ENCODE measurements at places on chromosomes 4 and X. TPM values are rescaled to one million over a fixed set of nuclear protein-coding genes. Genes with fewer than 3 reads are reported as not detected.

The ABLIM2 gene
- 2.3 TPM for total RNA-seq

The CXCL1 gene
- total RNA-seq: 527 TPM

The MBNL3 gene
- total RNA-seq: 0.12 TPM

The DCX gene
- not detected for total RNA-seq

The FGF5 gene
- not detected for total RNA-seq

The ARHGEF9 gene
- total RNA-seq: 12.2 TPM

The NHS gene
- total RNA-seq: 5.0 TPM

The DMRTC1 gene
- not detected for total RNA-seq

The IDUA gene
- 6.9 TPM for total RNA-seq

The TRIM75 gene
- not detected for total RNA-seq

The COX7B2 gene
- total RNA-seq: not detected

The UVSSA gene
- 5.0 TPM for total RNA-seq

The ANXA3 gene
- 117 TPM for total RNA-seq

The PWWP3B gene
- 0.12 TPM for total RNA-seq

The SYN1 gene
- not detected for total RNA-seq

The SSX3 gene
- not detected for total RNA-seq

The PROM1 gene
- 0.27 TPM for total RNA-seq

The LRCH2 gene
- total RNA-seq: 0.06 TPM

The RADX gene
- total RNA-seq: 9.0 TPM

The CSTF2 gene
- total RNA-seq: 60.9 TPM

The SLC10A3 gene
- 34.8 TPM for total RNA-seq

The TMPRSS11D gene
- not detected for total RNA-seq

DNA sequence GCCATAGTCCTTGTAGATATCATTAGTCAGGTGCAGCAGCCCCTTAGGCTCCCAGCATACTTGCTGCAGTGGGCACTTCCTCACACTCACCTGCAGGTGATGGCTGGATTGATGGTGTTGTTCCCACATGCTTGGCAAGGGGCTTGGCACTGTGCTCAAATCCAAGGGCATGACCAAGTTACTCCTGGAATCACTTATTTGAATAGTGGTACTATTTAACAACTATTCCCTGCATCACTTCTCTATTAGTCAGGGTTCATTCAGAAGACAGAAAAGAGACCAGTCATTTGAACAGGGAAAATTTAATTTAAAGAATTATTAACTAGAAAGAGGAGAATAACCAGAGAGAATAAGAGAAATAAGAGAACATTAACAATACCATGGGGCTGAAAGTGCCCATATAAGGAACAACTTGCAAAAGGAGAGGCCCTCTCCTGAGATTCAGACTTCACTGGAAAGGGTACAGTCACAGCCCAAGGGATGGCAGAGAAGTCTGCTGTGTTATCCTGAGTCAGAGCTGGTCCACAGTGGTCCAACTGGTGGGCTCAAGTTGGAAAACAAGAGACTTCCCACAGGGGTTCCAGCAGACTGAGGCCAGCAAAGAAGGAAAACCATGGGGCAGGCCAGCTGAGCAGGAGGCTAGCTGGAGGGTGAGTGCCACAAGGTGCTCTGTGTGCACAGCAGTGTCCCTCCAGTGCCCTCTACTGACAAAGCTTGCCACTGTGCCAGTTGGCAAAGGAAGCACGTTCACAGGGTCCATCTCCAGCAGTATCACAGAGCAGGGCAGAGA, 9.8 kb downstream of the SPP1 start:
- peak; percentile 75 for DNase-seq

- DNase-seq: no peak
Measured at GRCh38 chr4:152283801-152284470, 252.0 kb downstream of the FBXW7 start.

- DNase-seq: no peak
Measured at GRCh38 chrX:136182414-136182813, 35.1 kb downstream of the FHL1 start.

DNA sequence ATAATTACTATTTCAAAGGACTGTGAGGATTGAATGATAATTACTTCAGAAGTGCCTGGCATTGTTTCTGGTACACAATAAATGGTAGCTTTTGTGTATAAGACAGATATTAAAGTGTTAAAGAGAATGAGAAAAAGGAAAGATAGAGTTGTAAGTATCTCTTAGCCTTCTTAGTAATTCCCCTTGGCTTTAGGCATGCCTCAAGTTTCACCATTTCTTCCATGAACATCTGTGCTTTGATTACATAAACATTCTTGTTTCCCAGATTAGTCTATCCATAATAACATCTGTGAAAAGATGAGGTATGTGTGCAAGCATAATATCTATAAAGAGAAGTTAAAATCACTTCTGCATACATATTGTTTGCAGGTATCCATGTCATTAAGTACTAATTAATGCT, 230.9 kb upstream of the TEX13A start:
- DNase-seq: no peak

DNA sequence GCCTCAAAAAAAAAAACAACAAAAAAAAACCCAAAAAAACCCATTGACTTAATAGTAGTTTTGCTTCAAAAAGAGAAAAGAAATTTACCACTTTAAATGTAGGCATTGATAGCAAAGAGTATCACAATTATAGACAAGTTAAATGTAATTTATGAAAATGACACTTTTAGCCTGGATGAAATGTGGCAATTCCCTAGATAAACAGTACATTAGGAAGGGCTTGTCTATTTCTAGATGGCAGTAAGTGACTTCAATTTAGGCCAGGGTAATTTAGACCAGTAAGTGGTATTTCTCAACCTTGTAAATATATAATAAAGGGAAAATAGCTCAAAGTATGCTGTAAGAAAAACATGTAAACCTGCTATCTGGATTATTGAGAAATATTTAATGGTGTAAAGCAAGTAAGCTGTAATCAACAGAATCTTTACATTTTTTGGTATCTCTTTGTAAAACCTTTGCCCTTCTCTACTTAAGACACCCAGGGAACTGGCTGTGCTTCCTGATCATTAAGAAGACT, 103.7 kb upstream of the RAPGEF2 start:
- DNase-seq: no peak

GRCh38 chr4:17030543-17030942, 132.1 kb upstream of the LDB2 start:
- DNase-seq: no peak

DNA sequence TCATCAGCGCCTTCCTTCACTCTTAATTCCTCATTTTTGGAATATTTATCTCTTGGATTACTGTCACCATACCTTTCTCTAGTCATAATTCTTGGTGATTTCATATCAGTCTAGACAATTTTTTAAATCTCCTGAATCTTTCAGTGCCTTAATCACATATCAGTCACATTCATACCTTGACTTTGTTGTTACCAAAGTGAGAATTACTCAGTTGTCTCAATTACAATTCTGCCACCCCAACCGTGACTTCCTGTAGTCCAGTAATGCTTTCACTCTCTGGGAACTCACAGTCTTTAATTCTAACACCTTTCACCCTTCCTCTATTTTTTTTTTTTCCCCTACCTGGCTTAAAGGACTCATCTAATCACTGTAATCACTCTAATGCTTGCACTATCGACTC, 1275.3 kb upstream of the TENM3 start:
- DNase-seq: no peak

DNA sequence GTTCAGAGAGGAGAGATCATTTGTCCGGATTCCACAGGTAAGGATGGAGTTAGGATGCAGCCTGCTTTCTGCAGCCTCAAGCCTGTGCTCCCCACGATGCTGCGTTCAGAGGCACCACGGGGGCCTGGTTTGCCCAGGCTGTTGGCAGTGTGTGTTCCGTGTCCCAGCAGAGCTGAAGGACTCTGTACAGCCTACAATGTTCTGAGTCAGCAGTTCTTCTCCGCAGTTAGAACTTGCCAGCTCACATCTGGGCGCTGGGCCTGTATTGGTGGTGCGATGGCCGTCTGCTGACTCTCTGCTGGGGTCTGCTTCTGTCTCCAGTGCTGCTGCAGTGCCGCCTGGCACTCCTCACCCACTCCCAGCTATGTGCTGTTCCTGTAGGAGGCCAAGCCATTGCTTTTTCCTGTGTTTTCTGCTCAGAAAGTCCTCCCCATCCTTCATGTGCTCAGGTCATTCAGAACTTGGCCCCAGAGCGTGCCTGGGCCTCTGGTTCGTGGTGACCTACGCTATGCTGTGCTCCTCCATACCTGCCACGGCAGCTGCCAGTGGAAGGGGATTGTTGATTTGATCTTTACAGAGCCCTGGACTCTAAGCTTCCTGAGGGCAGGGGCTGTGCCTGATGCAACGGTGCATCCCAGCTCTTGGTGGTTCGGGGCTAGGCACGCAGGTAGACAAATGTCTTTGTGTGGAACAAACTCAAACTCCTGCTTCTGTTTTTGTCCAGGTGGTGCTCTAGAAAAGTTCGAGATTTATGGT, 42.6 kb upstream of the TADA2B start:
- DNase-seq: no peak

GRCh38 chr4:146072376-146072775, 103.1 kb upstream of the LSM6 start:
- DNase-seq: no peak

DNA sequence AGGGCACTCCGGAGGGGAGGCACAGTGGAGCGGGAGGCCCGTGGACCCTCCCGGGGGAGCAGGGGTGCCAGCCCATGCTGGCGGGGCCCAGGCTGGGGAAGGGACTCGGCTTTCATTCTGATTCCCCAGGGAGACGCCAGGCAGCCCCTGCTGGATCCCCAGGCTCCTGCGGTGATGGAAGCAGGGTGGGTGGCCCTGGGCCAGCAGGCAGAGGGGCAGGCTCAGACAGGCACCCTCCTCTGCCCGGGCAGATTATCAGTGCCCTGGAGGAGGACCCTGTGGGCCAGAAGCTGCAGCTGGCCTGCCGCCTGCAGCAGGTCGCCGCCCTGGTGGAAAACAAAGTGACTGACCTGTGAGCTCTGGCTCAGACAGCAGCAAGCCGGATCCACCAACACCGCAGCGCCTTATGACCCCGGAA, 2.1 kb upstream of the SRPK3 start:
- no peak for DNase-seq

- DNase-seq: no peak
Measured at GRCh38 chrX:111652719-111653118, 28.3 kb upstream of the ALG13 start.

- no peak for DNase-seq
Measured at GRCh38 chr4:98662626-98663225, 4.3 kb upstream of the TSPAN5 start.

DNA sequence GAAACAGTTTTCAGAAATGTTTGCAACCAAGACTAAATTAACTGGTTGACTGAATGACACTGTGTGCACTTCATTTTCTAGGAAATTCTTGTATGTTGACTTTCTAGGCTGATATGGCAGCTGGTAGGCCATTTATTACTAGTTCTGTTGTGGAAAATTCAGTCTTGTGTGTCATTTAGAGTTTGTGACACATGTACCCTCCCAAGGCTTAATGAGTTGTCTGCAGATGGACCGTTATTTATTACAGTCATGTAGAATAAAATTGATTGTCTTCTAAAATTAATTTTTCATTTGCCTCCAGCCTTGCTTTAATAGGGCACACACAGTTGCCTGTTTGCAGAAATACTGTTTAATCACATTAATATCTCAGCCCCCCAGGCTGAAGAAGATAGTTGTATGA, 30.7 kb downstream of the DACH2 start:
- DNase-seq: no peak

GRCh38 chrX:149938881-149939654, 777 bp upstream of the EOLA2 start:
- DNase-seq: peak; percentile 94

GRCh38 chr4:83231620-83232076, 53.0 kb downstream of the COQ2 start:
- DNase-seq: no peak

DNA sequence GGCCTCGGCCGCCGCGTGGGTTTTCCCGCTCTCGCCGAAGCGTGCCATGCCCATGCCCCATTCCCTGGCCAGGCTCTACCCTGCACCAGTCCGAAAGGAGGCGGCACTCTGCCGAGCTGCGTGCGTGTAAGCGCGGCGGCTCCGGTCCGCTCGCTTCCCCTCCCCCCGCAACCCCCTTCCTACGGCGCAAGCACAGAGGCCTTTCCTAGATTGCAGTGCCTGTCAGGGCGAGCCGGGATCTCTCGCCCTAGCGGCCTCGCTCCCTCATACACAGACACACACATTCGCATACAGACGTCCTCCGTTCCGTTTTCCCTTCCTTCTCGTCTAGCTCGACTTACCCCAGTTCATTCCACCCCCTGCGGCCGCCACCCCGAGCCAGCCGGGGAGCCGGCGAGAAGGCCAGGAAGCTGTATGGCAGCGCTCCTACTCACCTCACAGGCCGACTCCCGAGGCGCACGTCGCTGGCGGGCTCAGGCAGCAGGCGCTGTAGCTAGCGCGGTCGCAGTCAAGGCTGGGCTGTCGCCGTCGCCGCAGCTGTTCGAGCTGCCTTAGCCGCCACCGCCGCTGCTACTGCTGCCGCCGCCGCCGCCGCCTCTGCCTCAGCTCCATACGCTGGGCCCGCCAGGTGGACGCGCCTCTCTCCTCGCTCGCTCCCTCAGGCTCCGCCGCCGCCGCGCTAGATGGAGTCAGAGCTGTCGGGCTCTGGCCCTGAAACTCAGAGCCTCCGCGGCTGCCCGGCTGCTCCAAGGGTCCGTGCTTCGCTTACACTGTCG, 615 bp downstream of the NEXMIF start:
- DNase-seq: peak; percentile 5

- peak; percentile 30 for DNase-seq
Measured at GRCh38 chr4:174365018-174365587, 81.4 kb downstream of the CEP44 start.

GRCh38 chr4:2436301-2436700, 17.5 kb downstream of the CFAP99 start:
- peak; percentile 39 for DNase-seq

DNA sequence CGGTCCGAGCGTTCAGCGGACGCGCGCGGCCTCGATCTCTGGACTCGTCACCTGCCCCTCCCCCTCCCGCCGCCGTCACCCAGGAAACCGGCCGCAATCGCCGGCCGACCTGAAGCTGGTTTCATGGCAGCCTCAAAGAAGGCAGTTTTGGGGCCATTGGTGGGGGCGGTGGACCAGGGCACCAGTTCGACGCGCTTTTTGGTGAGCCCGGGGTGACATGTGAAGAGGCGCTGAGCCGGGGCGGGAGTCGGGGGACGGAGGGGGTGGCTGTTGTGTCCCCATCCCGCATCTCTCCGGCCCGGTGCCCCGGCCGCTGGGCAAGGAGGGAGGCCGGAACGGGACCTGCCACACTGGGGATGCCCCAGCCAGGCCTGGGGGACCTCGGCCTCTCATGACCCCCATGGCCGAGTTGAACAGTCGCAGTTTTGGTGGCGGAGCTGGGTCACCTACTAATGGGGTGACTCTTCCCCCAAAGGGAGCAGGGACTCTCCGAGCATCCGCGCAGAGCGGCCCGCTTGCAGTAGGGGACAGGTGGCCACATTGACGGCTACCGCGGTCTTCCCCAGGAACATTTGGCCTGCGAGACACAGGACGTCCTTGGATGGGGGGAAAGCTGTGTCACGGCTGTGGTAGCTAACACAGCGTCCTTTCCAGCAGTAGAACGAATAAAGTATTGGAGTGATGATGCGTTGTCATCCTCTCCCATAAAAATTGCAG, at the start of gene GK:
Gene GK (plus strand): TSS at position 9 of the 717 bp plus-strand sequence. CDS start 115 bp downstream, at position 124.
- DNase-seq: no peak

DNA sequence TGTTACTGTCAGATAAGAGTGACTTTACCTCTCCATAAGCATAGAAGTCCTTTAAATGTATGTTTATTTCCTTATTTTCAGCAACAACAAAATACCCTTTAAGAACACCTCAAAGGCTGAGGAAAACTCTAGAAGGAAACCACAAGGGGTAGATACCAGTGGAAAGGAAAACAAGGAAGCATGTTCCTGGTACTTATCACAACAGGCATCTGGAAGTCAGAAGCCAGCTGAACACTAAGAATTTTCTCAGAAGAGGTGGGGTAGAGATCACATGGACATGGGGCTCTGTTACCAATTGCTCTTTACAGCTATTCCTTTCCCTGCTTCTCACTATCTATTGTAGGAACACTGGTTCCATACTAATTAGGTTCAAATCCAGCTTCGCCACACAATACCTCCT, 51.5 kb upstream of the BEND2 start:
- no peak for DNase-seq
